ENCODE measurements at places on chromosomes 16 and 17. TPM values are rescaled to one million over a fixed set of nuclear protein-coding genes. Genes with fewer than 3 reads are reported as not detected.

Gene EFCAB13
- total RNA-seq: 88.4 TPM

Gene FGF11
- total RNA-seq: 4.6 TPM

Gene ABCA10
- total RNA-seq: 1.9 TPM

Gene KRTAP3-2
- total RNA-seq: not detected

Gene KAT2A
- 61.6 TPM for total RNA-seq

Gene ABCC3
- total RNA-seq: 0.44 TPM

- H3K27ac ChIP-seq: no peak overlapping the region
- H3K36me3 ChIP-seq: no peaks in the 10 kb centered on the region
- peaks cover 14% of the 10 kb centered on the region for H3K27me3 ChIP-seq
- peak; percentile 32 for DNase-seq
- peaks cover 22% of the 10 kb centered on the region for H3K4me1 ChIP-seq
Observed at GRCh38 chr16:426906-427249, 1.4 kb downstream of the RAB11FIP3 start.

GRCh38 chr16:83989300-83989699, 21.3 kb downstream of the NECAB2 start:
- H3K4me1 ChIP-seq: no peaks in the 10 kb centered on the region
- no peak overlapping the region for H3K27ac ChIP-seq
- H3K4me3 ChIP-seq: no peak overlapping the region
- H3K27me3 ChIP-seq: peaks cover 7% of the 10 kb centered on the region

DNA sequence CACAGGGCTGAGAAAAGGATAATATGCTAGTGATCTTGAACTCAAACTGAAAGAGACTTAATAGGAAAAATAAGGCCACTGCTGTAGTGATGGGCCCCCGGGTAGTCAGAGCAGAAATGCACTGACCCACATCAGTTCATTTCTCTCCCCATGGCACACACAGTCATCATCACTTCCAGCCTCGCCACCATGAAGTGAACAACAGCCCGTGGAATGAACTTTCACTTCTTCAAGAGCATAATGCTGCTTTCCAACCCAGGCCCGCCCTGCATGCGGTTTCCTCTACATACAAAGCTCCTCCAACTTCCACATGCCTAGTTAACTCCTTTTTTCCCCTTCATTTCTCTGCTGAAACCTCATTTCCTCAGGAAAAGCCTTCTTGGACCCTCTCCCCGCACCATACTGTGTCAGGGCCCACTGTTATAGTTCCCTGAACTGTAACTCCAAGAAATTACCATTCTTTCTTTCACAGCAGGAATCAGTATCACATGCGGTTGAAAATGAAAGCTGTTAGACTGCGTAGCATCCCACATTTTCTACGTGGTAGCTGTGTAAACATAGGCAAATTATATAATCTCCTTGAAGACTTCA, 65.8 kb upstream of the SMIM36 start:
- H3K36me3 ChIP-seq: no peaks in the 10 kb centered on the region
- H3K27ac ChIP-seq: peak overlapping the region; percentile 82
- peak overlapping the region; percentile 71 for H3K4me3 ChIP-seq
- DNase-seq: peak; percentile 66

DNA sequence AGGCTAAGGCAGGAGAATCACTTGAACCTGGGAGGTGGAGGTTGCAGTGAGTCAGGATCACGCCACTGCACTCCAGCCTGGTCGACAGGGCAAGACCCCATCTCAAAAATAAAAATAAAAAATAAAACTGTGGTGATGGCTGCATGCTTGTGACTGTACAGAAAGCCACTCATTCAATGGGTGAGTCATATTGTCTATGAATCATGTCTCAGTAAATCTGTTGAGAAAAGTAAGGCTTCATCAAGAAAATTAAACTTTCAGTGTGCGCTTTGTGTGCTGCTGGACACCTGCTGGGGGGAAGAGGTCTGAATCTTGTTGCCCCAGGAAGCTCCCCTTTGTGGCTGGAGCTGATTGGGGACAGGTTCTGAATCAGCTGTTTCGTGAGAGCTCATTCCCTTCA, 11.3 kb downstream of the NUBP1 start:
- peaks cover 54% of the 10 kb centered on the region for H3K36me3 ChIP-seq
- no peaks in the 10 kb centered on the region for H3K27me3 ChIP-seq
- no peak for DNase-seq
- H3K4me1 ChIP-seq: peaks cover 41% of the 10 kb centered on the region
- H3K27ac ChIP-seq: no peak overlapping the region

- H3K4me1 ChIP-seq: no peaks in the 10 kb centered on the region
- H3K4me3 ChIP-seq: no peak overlapping the region
- no peaks in the 10 kb centered on the region for H3K27me3 ChIP-seq
- DNase-seq: no peak
Observed at GRCh38 chr17:57016764-57017116, 38.8 kb downstream of the SCPEP1 start.

DNA sequence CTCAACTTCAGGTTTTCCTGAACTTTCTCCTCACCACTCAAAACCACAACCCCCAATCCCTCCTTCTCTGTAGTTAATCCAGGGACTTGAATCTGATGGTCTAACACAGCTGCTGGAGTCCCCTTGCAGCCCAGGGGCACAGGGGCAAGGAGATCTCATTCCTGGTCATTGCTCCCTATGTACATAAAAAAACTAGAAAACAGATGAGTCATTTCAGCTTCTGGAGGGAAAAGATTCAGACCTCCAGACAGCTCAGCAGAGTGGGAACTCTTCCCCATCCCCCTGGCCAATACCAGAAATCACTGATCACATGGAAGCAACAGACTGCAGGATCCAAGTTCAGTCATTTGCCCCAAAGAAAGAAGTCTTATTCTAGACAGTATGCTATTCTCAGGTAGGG, 62.1 kb downstream of the DYNLRB2 start:
- H3K4me1 ChIP-seq: peaks cover 4% of the 10 kb centered on the region
- no peaks in the 10 kb centered on the region for H3K27me3 ChIP-seq
- no peak overlapping the region for H3K4me3 ChIP-seq
- no peak overlapping the region for H3K27ac ChIP-seq
- H3K36me3 ChIP-seq: no peaks in the 10 kb centered on the region

DNA sequence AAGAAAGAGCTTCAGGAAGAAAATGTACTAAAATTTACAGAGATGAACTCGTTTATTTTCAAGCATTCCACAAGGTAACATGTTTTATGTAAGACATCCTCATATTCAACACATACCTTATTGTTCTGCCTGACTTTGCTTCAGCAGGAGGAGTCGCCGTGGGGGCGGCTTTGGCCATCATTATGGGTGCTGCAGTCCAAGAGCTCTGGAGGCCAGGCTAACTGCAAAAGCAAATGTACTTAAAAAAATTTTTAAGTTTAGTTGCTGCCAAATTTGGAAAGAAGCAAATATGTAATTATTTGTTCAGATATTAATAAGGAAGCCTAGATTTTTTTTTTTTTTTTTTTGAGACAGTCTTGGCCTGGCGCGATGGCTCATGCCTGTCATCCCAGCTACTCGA, 4.1 kb upstream of the SPG7 start:
- no peaks in the 10 kb centered on the region for H3K27me3 ChIP-seq
- no peak overlapping the region for H3K4me3 ChIP-seq
- no peak overlapping the region for H3K27ac ChIP-seq
- H3K36me3 ChIP-seq: no peaks in the 10 kb centered on the region

Measured in B cell (primary cell).